ENCODE measurements at places on chromosomes 5 and 9.
A peak's percentile ranks its signal among the peaks of the same experiment; 100 is the strongest.

- no peak for DNase-seq
Measured at GRCh38 chr5:43514471-43514815, 505 bp downstream of the C5orf34 start.

GRCh38 chr9:34505370-34506120, 17.2 kb downstream of the ENHO start:
- DNase-seq: no peak

- no peak for DNase-seq
Measured at GRCh38 chr9:98402019-98402840, 146.8 kb upstream of the TBC1D2 start.

- DNase-seq: no peak
Measured at GRCh38 chr5:9483779-9484178, 62.1 kb downstream of the SEMA5A start.

DNA sequence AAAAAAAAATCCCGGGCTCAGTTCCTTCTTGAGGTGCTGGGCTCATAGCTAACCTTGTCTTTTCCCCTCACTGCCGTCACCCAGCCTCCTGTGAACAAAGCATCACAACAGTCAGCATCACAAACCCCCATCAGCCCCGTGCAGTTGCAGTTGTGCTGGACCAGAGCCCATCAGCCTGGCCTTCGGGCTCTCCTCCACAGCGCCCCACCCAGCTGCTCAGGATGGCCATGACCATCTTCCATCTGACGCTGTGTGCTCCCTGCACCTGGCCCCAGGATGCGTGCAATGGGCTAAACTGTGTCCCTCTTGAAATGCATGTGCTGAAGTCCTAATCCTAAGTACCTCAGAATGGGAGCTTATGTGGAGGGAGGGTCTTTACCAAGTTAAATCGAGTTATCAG, 48.1 kb downstream of the NSUN2 start:
- no peak for DNase-seq

DNA sequence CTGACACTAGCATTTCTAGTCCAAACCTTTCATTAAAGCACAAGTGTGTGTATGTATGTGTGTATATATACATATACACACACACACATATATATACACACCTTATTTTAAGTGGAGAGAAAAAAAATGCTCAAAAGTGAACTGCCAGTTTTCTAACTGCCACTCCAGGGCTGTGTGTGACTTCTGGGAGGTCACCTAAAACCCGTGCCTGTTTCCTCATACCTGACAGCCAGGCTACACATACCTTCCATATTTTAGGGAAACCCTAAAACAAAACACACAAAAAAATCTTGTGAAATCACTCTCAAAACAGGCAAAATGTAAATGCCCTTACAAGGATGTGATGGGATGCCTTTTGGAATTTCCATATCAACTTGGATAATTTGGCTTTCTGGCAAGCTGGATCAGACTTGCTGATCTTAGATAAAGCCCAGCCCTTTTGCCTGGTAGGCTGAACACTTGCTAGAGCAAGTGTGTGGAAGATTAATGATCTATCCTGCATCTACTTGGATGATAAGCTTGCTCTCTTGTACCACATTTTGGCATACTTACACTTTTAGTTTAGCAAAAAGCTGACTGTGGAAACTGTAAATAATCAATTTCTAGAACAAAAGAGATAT, 127.8 kb downstream of the GNAQ start:
- no peak for DNase-seq

GRCh38 chr5:87411973-87412629, 629 bp downstream of the CCNH start:
- peak; percentile 12 for DNase-seq

- DNase-seq: no peak
Measured at GRCh38 chr5:121681229-121681855, 170.3 kb upstream of the FTMT start.

GRCh38 chr9:17719053-17719452, 140.2 kb downstream of the SH3GL2 start:
- no peak for DNase-seq

GRCh38 chr9:95284162-95285080, 33.1 kb downstream of the FANCC start:
- DNase-seq: no peak

GRCh38 chr9:81344366-81344765, 345.0 kb downstream of the TLE1 start:
- DNase-seq: no peak

Measured in stimulated activated CD4-positive, alpha-beta T cell treated with anti-CD3 and anti-CD28 coated beads, Interleukin-1b, Interleukin-23, amount 100 ng/mL, for 4 hours (primary cell).